ENCODE measurements at places on chromosomes 16 and 17.
A peak's percentile ranks its signal among the peaks of the same experiment; 100 is the strongest.

GRCh38 chr17:46986366-46986765 is 7.3 kb upstream of the RPRML start:
- no peak for DNase-seq

DNA sequence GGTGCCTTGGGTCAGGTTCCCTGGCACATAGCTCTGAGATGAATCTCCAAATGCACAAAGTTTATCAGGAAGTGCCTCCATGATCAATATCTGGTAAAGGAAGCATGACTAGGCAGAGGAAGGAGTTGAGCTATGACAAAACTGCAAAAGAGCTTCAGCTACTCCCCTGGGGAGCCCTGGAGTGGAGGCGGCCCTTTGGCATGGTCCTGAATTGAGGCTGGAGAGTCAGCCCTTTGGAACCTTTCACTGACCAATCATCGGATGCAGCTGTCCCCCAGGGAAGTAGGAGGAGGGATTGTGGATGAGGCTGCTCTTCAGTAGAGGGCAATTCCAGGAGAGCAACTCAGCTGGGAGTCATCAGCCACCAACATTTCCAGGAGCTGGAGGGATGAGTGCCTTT is 46.1 kb upstream of the NLRP1 start:
- DNase-seq, result no peak

GRCh38 chr17:927611-928461 is 51.7 kb downstream of the NXN start:
- no peak for DNase-seq

GRCh38 chr17:34609210-34609609 is 29.8 kb downstream of the TMEM132E start:
- DNase-seq, result no peak

DNA sequence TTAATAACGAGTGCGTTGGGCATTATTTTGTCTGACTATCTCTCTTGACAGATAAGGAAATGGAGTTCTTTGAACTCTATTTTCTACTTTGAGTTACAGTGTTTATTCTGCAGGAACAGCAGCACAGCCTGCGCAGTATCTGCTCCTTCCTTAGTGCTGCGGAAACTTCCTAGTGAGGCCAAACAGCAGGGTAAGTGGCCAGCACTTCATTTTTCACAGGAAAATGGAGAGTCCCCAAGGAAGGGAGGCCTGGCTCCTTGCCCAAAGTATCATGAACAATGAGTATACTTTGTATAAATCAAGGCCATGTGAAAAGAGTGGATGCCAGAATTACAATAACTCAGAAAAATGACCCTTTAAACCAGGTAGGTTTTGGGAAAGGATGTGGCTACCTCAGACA is 140.6 kb downstream of the VPS53 start:
- no peak for DNase-seq

DNA sequence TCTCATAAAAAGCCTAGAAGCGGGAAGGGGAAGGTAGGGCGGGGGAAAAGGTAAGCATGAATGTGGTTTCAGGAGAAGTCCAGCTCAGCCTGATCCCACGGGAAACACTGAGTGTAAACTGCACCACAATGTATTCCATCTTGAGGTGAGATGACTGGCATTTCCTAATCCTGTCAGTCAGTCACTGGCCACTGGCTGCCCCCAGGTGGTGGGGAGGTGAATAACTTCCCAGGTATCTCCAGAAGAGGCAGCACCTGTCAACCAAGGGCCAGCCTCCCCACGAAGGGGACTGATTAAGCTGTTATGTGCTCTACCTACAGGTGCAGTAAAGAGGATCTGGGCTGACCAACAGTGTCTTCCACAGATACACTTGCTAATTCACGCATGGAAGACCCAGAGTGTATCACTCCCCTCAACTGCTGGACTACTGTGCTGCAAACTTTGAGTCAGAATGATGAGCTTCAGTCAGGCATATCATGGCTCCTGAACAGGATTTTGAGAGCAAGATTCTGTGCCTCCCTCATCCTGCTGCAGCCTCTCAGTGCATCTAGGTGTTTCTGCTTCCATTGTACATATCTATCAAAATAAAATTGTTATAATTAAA is 108.5 kb upstream of the CCL2 start:
- peak; percentile 2 for DNase-seq

GRCh38 chr16:77974883-77975282 is 47.5 kb upstream of the CLEC3A start:
- no peak for DNase-seq

DNA sequence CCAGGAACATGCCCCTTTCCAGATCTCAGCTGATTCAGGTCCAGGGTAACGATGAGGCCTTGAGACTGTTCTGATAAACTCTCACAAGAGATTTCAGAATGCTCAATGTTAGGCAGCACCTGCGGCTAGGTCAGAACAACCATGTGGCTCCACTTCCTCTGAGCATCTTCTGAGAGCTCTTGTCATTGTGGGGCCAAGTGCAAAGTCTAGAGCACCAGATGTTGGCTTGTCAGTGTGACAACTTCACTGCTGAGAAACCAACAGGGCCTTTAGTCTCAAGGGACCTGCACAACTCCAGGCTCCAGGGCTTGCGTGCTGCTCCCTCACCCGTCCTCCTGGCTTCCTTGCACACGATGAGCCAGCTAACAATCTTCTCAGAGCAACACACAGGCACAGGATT is 29.0 kb downstream of the FCSK start:
- no peak for DNase-seq

GRCh38 chr16:22775220-22775922 is 38.6 kb upstream of the HS3ST2 start:
- DNase-seq, result no peak

- no peak for DNase-seq
Observed at GRCh38 chr16:66706506-66706880, 9.9 kb upstream of the CMTM4 start.

DNA sequence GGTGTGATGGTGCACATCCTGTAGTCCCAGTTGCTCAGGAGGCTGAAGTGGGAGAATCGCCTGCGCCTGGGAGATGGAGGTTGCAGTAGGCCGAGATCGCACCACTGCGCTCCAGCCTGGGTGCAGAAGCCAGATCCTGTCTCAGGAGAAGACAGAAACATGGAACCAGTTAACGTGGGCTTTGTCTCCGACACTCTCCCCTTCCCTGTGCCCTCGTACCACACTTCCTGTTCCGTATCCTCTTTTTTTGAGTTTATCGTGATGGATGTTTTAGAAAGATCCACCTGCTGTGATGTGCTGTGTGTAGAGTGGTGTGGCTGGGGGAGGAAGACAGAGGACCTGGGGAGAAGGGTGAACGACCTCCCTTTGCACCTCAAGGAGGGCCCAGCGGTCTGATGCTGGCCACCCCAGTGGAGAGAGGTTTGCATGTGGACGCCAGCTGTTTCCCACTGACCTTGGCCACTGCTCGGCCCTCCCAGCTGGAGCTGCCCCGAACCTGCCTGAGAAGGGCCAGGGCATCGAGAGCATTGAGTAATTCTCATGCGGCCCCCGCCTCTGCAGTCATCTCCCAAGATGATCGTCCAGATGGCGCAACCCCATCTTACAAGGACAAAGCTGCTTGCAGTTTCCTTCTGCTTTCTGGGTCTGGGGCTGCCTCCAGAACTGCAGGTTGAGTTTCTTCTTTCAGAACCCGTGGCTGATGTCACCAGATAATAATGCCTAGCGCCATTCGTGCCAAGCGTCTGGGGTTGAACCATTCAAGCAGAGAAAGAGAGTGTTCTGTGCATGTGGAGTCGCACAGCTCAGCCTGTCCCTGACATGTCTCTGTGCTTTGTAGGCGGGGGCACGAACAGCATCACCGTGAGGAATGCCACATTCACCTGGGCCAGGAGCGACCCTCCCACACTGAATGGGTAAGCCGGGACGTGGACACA is 126.3 kb downstream of the ABCC1 start:
- DNase-seq, result no peak

- no peak for DNase-seq
Observed at GRCh38 chr16:57938936-57939871, 31.7 kb downstream of the CNGB1 start.

- no peak for DNase-seq
Observed at GRCh38 chr16:89815639-89816348, 653 bp downstream of the FANCA start.

DNA sequence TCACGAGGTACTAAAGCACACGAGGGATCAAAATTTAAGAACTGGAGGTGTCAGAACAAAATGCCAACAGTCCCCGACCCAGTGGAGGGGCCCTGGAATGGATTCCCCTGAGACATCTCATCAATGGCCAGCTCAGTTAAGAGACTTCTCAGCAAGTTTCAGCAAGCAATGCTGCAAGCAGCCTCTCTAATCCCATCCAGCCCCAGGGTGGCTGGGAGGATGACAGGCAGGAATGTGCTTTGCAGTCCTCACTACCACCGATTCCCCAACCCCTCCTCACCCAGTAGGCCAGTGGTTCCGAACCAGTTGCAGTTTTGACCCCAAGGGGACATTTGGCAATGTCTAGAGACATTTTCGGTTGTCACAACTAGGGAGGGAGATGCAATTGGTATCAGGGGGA is 8.7 kb downstream of the GPRC5B start:
- no peak for DNase-seq

GRCh38 chr16:54110016-54110981 is 176.3 kb downstream of the IRX3 start:
- DNase-seq, result no peak

- no peak for DNase-seq
Observed at GRCh38 chr17:12665263-12666210, at the start of gene MYOCD. MYOCD (plus strand) TSS chr17:12665890; CDS start chr17:12666189, 299 bp downstream.

- DNase-seq, result no peak
Observed at GRCh38 chr16:14098081-14098480, 27.0 kb downstream of the MRTFB start.

DNA sequence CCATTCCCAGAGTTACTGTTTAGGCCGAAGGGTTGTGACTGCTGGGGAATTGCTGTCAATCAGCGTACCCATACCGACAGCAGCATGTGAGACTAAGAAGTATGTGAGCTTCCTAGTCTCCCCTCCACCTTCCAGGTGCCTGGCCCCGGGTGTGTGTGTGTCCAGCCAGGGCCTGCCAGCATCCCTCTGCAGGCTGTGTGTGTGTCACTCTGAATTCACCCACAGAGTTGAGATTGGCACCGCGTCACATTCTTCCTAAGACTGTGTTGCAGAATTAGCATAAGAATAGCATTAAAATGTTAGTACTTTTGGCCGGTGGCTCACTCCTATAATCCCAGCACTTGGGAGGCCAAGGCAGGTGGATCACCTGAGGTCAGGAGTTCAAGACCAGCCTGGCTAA is 31.8 kb downstream of the PRMT7 start:
- no peak for DNase-seq

DNA sequence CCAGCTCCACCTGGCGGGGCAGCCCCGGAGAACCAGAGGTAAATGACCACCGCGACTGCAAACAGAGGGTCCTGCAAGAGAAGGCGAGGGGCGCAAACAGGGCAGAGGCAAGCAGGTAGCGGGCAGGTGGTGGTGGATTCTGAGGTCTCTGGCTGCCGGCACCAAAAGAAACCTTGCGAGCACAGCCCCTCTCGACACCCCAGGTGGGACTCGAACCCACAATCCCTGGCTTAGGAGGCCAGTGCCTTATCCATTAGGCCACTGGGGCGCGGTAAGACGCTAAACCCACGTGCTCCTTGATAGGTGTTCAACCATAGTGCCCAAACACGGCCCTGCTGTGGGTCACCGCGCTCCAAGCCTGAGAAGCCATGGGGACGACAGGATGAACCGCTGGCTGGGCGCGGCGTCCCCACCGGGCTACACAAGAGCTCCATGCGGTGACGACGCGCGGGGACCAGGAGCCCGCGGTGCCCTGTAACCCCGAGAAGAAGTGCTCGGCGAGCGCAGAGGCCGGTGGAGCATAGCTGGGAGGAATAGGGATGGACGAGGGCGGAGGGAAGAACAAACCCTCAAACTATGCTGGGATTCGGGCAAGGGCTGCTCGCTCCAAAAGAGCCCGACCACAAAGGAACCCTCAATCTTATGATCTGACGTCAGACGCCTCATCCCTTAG is 12.4 kb downstream of the ATP5PD start:
- peak; percentile 63 for DNase-seq

- DNase-seq, result no peak
Observed at GRCh38 chr17:57408071-57408811, 151.9 kb downstream of the MSI2 start.

DNA sequence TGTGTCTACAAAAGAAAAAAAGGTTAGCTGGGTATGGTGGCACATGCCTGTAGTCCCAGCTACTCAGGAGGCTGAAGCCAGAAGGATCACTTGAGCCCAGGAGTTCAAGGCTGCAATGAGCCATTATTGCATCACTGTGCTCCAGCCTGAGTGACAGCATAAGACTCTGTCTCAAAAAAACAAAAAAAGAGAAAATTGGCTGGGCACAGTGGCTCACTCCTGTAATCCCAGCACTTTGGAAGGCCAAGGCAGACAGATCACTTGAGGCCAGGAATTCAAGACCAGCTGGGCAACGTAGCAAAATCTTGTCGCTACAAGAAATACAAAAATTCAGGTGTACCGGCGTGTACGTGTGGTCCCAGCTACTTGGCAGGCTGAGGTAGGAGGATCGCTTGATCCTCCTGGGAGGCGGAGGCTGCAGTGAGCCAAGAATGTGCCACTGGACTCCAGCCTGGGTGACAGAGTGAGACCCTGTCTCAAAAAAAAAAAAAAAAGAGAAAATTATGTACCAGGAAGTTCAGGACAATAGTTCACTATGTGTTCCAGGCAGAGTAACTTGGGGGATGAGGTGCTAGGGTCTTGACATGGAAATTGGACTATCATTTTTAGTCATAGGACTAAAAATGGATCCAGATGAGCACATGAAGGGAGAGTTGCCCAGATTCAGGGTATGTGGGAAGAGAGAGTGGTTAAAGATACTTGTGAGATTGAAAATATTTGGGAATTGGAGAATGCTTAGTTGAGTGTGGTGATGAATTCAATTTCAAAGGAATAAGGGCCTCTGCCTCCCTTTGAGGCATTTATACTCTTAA is 11.0 kb downstream of the ALDH3A2 start:
- DNase-seq, result no peak

All from stimulated activated CD8-positive, alpha-beta memory T cell treated with anti-CD3 and anti-CD28 coated beads, Interleukin-12 subunit alpha, Interleukin-12 subunit beta, amount 100 ng/mL, for 1 hour (primary cell).